NCI-H2227 treated with DMSO at 0.1 percent for 48 hours (cell line): ENCODE measurements at places on chromosomes 3 and 15.

- no peak for DNase-seq
These were observed 126.0 kb upstream of the ANKRD28 start for GRCh38 chr3:15923640-15924405.

DNA sequence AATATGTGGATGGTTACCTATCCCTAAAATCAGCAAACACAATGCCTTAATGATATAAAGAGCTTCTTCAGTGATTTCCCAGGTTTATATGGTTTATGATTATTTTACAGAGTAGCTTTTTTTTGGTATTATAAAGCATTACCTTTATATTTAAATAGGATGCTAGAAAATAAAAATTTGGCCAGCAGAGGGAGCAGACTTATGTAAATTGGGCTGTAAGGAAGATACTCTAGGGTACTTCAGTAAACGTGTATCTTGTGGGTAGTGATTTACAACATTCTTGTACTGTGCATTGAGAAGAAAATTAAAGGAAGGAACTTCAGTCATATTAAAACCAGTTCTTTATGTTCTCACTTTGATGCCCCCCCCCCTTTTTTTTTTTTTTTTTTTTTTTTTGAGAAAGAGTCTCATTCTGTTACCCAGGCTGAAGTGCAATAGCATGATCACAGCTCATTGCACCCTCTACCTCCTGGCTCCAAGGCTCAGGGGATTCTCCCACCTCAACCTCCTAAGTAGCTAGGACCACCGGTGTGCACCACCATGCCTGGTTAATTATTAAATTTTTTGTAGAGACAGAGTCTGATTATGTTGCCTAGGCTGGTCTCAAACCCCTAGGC, 167.9 kb downstream of the BBX start:
- peak; percentile 11 for DNase-seq

DNA sequence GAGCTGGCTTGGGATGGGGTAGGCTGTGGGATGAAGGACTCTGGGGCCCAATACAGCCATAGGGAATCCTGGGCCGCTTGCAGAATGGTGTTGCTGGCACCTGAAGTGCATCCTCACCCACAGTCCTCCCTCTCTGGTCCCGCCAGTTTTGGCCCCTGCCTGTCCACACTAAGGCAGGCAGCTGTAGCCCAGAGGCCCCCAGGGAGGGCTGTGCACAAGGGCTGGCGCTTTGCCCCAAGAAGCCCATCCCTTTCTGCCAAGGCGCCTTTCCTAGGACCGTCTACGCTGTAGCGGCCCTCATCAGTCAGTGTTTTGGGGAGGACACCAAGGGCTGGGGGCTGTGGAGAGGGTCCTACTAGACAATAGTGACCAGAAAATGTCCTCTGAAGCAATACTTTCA, 116.2 kb upstream of the ABHD17C start:
- no peak for DNase-seq

GRCh38 chr3:14123308-14124222, 1.1 kb downstream of the CHCHD4 start:
- DNase-seq, result no peak

DNA sequence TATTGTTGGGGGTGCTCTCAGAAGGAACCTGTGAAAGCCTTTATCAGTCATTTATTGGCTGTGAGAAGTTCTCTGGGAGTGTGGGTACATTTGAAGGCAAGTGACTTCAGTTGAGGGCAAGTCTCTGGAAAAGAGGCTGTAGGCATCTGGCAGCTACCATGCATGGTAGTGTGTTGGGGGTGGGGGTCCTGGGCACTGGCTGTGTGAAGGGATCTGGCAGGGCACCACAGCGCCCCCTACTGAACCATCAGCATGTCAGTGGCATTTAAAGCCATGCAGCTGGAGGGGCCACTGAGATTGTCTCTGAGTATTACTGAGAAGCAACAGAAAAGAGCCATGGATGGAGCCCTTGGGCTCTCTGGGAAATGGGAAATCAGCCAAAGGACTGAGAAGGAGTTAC, 30.6 kb downstream of the CRTAP start:
- no peak for DNase-seq

DNA sequence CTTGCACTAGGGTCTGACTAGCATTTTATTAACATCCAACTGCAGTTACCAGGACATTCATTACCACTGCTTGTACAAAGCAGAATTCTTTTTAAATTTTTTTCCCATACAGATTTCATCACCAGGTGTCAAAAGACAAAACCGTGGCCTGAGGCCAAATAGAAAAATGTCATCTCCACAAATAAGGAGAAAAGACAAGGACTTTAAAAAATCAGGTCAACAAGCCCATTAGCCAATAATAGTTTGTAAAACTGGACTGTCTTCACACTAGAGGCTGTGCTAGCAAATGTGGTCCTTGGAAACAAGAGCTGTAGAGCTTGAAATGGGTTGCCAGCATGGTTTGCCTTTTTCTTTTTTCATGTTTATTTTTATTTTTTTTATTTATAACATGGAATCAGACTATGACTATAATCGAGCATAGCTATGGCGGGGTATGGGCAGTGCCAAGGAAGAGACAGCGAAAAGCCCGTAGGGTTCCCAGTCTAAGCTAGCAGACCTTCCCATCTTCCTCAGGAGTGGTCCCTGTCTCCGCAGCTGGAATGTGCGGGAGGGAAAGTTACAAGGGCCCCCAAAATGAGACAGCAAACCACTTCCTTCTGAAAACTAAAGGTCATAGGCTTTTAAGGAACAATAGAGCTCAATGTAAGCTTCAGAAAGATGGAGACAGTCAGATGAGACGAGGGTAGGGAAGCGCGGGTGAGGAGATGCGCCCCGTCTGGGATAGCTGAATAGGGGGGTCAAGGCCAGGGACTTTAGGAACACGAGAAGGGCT, 1.5 kb downstream of the PTPN9 start:
- DNase-seq, result no peak

DNA sequence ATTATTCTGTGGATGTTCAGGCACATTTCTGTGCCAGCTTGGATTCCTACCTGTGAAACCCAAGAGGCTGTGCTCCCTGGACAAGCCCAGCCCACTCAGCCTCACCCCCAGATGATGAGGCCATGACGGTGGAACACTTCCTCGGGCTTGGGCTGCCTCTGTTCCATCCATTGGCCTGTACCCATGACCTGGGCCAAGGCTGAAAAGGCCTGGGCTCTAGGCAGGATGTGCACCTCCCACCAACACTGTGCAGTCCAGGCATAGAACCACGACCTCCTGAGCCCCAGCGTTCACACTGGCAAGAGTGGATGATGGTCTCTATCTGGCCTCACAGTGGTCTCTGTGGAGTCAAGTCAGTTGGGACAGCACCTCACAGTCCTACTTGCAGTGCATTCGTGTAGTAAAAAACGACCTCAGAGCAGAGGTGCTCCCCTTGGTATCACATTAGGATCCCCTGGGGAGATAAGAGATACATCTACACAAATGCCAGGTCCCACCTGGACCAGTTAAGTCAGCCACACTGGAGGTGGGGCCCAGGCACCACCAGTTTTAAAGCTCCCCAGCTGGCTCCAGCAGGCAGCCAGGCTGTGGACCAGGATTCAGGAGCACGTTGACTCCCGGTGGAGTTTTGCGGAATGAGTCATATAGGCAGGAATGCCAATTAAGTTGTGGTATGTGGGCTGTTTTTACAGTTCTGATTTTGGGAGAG, 39.0 kb upstream of the IGF1R start:
- no peak for DNase-seq

DNA sequence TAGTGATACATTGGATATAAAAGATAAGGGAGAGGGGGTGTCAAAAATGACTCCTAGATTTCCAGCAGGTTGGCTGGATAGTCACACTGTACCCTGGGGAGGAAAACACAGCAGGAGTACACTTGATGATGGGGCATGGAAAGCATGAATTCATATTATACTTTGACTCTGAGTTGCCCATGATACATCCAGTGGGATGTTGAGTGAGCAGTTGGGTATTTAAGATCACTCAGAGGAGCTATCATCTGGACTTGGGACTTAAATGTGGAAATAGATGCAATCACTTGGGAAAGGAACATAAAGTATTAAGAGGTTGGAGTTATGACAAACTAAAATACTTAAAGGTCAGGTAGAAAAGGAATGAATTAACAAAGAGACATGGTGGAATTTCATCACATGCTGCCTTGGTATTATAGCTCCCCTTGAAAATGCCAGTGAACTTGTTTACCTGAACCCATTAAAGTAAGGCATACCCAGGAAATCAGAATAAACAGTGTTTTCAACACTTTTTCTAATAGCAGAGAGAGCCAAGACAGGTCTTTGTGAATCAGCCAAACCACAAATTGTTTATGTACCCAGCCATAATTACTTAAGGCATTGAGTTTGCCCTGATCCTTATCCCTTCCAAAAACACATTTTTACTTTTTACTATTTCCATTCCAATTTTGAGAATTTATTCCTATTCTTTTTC, 49.9 kb upstream of the ABI3BP start:
- no peak for DNase-seq

DNA sequence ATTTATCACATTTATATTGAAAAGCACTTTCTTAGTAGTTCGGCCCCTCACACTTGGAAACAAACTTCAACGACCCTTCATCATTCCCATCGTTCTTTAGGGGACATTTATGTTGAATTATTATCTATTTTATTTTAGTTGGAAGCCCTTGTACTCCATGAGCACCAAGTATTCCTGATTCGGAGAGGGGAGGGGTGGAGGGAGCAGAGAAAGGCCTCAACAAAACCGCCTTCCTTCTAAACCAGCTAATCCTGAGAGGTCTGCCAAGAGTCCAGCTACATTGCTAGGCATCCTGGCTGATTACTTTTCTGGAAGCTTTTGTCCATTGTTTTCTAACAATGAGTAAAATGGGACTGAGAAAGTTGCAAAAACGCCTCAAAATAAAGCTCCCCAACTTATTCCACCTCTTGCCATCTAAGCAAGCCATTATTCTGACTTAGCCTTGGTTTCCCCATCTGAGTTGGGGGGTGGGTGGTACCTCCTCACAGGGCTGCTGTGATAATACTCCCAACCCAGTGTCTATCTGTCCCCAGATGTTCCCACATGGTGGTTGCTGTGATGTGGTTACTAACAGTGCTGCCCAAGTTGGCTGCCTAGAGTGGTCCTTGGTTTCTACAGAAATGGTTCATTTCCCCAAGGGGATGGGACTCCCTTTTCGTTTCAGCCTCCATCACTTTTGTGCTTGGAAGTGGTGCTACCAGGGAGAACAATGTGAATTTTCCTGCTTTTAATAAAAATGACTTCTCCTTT, 1.2 kb upstream of the TMEM158 start:
- no peak for DNase-seq

DNA sequence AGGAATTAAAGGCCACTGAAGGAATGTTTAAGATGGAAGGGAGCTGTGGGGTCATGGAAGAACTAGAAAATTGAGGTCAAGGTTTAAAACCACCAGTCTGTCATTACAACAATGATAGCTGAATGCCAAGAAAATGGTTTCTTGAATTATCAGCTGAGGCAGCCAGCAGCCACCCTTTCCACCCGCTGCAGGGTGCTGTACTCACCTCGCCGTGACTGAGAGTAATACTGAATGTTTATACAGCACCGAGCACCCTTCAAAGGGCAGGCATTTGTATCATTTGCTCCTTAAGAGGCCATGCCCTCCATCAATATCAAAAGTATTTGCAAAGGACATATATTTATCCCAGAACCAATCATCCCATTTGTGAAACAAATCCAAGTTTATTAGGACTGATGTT, 402.8 kb downstream of the VPS13C start:
- no peak for DNase-seq

DNA sequence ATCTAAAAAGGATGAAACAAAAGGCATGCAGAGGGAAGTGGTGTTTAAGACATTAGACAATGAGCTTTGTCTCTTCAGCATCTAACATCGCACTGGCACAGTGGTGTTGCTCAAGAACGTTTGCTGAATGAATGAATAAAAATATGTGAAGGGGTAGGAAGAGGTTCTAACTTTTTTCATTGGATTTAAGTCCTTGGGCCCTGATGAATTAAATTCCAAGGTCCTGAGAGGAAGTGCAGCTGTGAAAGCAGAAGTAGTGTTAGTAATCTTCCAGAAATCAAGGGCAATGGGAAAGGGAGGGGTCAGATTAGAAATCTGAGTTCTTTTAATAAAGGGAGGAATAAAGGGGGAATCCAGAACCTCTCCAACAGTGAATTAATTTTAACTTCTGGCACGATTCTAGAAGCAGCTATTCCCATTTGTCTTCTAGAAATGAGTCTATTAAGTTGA, 29.6 kb downstream of the TLNRD1 start:
- no peak for DNase-seq

DNA sequence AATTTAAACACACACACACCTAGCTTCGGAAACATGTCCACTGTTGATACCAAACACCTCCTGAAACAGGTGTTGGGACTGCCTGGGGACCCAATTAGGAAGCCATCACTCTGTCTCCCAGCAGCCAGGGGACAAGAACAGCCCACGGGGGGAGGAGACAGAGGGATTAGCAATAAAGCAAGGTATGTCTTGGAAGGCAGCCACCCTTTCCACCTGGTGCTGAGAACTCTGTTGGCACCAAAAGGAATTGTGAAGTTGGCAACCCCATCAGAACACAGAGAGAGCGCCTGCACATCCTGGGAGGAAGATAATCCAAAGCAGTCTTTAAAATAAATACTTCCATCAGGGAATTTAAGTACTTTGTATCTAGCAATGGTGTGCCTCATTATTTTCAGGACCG, 111.0 kb downstream of the ADAMTS17 start:
- DNase-seq, result no peak

GRCh38 chr3:87488765-87489164, 212.4 kb upstream of the POU1F1 start:
- DNase-seq, result no peak
